ENCODE measurements at places on chromosomes 11 and 22.

- peak; percentile 27 for DNase-seq
Measured at GRCh38 chr22:17637490-17638181, 921 bp upstream of the BCL2L13 start.

GRCh38 chr11:37544491-37544890 is 946.5 kb upstream of the RAG2 start:
- no peak for DNase-seq

DNA sequence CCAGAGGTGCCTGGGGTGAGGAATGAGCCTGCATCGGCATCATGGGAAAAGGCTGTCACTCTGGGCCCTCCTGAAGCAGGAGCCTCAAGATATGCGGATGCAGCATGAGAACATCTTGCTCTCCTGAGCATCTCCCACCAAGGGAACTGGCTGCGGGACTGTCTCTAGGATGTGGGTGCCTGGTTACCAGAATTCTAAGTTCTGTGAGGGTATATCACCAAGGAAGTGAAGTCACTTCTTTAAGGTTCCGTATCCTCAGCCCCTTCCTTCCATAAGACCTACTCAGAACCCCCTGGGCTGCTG is 86.9 kb downstream of the GGTLC2 start:
- no peak for DNase-seq

DNA sequence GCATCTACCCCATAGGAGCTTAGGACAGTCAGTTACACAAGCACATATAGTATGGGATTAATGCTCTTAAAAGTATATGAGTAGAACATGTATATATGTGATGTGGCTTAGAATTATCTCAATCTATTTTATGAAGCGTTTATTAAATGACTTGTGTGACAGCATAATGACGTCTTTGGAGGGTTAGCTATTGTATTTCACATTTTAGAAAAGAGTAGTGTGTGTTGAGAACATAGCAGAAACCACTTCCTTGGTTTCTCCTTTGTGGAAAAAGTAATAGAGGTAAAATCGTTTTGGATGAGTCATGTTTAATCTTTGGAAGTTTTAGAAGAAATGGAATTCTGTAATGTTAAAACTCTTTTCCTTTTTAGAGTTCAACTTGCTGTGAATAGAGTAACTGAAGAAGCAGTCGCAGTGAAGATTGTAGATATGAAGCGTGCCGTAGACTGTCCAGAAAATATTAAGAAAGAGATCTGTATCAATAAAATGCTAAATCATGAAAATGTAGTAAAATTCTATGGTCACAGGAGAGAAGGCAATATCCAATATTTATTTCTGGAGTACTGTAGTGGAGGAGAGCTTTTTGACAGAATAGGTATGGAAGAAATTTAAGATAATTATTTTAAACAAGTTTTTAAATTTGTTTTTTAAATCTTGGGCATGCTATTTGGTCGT is 2.4 kb downstream of the CHEK1 start:
- no peak for DNase-seq

All from GM13977 (cell line).